ENCODE measurements at places on chromosomes 6 and 20.

- no peak for DNase-seq
Observed at GRCh38 chr20:38133680-38134426, 31.2 kb downstream of the TGM2 start.

DNA sequence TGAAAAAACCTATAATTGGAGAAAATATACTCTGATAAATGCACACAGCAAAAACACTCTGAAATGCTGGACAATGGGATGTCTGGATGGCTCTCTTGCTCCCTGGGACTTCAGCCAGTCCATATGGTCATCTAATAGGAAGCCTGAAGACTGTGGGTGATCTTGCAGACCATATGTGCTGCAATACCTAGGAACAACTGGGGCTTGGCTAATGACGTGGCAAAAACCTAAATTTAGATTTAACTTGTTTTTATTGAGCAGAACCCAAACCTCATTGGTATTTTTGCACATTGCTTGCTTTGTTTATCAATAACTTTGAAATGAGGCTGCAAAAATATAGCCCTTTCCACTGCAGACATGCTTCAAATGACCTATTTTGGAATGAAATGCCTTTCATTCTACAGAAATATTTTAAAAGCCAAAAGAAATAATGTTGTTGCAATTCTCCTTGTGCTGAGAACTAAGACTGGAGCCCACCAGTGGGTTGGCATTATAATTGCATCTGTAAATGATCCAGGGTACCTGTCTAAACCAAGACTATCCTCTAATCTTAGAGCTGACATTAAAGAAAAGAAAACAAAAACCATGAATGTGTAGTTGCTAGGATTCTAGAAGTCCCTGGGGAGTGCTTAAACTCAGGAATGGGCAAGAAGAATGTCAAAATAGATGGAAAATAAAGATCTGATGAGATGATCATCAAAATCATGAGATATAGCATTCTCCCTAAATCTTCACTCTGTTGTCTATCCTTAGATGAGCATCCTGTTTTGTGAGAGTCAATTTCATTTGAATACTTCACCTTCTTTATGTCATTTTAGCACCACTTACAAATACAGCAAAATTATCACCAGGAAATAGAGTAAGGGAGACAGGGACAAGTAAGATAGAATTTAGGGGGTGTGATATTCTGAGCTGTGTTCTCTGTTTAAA, 152.1 kb upstream of the RIMS1 start:
- DNase-seq, result no peak

DNA sequence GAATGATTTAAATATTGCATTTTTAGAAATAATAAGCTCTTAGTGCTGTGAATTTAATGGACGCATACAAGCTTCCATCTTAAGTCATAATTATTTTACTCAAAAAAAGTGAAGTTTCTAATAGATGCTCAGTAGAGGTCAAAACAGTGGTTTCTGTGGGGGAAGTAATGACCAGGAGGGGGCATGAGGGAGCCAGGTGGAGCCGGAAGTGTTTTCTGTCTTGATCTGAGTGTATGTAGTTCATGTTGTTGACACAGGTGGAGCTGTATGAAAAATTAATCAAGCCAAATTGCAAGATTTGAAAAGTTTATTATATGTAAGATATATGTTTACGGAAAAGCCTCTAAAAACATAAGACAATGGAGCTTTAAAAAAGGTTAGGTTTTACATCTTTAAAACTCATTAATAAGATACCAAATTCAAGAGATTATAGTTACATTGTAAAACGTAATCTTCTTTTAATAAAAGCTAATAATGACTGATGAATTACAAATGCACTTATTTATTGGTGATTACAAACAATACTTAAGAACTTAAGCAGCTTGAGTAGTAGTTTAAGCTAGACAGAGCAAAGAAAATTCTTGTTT, 68.0 kb downstream of the PLAGL1 start:
- DNase-seq, result peak; percentile 9

DNA sequence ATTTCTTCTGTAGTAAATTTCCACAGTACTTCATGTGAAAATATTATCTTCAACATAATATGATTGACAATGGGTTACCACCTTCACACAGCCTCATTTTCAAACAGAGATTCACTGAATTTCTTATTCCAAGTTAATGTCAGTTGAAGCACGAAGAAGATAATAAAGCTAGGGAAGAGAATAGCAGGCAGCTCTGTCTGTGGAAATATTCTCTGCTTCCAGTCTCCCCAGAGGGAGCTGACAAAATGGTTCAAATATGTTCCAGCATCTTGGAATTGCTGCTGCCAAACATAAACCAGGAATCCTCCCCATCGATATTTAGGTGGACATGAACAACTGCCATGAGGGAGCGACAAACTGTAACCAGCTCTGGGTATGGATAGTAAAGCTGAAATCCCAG, 224.8 kb downstream of the GJA1 start:
- DNase-seq, result no peak

DNA sequence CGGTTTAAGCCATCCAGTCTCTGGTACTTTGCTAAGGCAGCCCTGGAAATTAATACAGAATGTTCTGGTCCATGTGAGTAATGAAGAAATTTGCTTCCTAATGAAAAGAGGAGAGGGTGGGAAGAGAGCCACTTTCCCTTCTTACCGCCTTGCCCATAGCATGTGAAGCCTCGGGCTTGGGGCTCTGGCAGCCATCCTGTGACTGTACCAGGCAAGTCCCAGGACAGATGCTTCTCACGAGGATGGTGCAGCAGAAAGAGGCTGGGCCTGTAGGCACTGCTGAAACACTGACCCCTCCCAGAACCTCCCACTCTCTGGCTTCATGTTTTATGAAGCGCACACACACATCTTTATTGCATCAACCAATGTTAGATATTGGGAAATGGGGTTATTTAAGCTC, 74.8 kb downstream of the IYD start:
- DNase-seq, result no peak

GRCh38 chr6:90080876-90081481, 186.7 kb downstream of the GJA10 start:
- DNase-seq, result peak; percentile 59

GRCh38 chr20:59751075-59751711, 146.9 kb downstream of the PHACTR3 start:
- DNase-seq, result peak; percentile 39

GRCh38 chr20:20611167-20611566, 101.3 kb downstream of the RALGAPA2 start:
- no peak for DNase-seq

- no peak for DNase-seq
Observed at GRCh38 chr6:41277605-41278004, 8.9 kb downstream of the TREM1 start.

DNA sequence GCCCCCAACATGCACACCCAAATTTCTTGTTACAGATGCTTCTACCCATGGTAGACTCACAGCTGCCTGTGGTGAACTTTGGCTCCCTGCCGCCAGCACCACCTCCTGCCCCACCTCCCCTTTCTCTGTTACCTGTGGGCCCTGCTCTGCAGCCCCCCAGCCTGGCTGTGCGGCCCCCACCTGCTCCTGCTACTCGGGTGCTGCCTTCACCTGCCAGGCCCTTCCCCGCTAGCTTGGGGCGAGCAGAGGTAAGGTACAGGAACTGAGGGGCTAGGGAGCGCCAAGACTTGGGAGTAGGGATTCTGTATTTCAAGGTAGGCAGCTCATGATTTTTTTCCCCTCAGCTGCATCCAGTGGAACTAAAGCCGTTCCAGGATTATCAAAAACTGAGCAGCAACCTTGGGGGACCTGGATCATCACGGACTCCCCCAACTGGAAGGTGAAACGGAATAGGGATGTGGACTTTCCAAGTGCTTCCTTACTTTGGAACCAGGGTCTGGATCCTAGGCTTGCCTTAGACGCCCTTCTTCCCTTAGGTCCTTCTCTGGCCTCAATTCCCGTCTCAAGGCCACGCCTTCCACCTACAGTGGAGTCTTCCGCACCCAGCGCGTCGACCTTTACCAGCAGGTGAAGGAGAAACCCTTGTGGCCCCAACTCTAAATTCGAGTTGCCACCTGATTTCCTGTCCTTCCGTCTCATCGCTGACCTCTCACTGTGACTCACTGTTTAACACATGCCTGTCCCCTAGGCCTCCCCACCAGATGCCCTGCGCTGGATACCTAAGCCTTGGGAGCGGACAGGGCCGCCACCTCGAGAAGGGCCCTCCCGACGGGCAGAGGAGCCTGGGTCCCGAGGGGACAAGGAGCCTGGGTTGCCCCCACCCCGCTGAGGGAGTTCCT, 15.5 kb downstream of the BAG6 start:
- DNase-seq, result no peak

GRCh38 chr20:63740070-63740626, 572 bp downstream of the SLC2A4RG start:
- no peak for DNase-seq

DNA sequence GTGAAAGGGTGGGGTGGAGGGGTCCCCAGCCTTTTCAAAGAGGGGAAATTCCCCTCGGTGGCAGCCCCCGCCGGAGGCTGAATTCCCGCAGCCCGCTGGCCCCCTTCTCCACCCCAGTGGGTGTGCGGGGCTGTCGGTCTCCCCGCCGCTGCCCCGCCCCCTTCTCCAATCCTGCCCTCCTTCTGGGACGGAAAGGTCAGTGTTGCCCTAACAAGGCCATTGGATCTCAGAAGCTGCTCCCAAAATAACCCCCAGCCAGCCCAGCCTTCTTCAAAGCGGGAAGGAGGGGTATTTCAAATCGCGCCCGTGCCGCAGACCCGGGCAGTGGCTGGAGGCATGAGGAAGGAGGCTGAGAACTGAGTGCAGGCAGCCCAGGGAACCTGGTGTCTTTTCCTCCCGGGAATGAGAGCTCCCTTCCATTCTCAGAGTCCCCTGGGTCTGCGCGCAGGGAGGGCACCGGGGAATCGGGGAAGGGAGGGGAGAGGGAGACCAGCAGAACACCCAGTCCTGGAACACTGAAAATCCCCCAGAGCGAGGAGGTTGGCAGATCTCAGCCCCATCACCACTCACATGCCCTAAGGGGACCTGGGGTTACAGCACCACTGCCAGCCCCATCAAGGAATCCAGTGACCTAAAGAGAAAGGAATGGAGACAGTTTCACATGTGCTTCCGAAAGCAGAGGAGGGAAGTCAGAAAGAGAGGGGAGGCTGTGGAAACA, at the start of gene JPH2:
Gene JPH2 (minus strand): TSS at position 135 of the 718 bp plus-strand sequence. CDS start 483 bp downstream, outside the sequence.
- no peak for DNase-seq

DNA sequence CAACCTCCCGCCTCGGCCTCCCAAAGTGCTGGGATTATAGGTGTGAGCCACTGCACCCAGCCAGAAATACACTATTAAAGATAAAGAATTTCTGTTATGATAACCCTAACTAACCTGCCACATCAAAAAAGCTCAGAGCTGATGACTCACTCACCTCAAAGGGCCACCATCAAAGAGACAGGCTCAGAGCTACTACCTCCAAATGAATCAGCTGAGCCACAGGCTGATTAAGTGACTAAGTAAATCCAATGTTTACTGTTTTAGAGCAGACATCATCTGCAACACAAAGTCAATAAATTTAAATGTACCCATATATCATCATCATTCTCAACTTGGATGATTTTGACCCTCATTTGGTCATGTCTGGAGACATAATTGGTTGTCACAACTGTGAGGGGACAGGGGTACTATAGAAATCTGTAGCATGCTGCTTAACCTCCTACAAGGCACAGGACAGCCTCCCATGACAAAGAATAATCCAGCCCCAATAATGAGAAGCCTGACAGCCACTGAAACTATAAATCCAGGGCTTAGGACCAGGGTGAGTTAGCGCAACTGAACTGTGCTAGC, 106.5 kb downstream of the ATP9A start:
- DNase-seq, result peak; percentile 8

DNA sequence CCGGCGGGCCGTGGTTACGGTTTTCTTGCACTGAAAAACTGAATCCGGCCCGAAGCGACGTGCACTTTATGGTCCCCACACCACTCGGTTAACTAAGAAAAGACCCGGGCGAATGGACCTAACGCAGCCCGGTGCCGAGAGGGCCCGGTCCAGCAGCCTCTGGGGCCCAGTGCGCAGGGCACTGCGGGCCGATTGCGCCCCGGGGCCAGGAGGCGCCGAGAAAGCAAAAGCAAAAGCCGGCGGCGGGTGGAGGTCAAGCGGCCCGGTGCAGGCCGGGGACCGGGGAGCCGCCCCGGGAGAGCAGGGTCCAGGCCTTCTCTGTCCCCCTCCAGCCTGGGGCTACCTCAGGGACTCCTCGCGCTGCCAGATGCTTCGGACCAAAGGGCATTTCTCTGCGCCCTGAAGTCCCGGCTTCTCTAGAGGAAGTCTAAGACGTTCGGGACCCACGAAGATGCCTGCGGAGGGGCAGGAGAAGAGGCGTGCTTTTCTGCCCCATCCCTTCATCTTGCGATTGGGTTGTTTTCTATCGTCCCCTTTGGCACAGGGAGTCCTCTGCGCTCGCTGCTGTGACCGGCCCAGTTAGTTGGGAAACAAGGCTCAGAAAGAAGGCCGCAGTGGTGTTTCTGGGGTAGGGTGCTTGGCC, 4.4 kb downstream of the FOXF2 start:
- DNase-seq, result no peak

GRCh38 chr20:35216541-35216940, 9.9 kb upstream of the MMP24 start:
- no peak for DNase-seq

DNA sequence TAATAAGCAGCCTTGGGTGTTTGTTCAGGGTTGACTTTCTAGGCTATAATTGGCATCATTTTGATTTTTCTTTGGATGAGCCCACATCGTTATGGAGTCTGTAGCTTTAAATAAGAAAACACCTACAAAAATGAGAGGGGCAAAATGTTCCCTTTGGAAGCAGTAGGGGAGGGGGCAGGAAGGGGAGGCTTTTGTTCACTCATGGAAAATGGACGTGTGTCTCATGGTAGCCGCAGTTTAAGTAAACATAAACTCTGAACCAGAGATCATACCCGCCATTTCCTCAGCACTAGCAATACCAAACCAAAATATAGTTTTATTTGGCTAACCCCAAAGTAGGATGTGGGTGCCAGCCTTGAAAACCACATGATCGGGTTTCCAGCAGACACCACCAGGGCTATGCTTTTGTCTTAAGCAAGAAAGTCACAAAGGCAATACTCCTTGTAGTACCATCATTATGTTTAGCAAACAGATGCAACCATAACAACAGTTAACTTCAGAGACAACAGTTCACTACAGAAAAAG, 572.5 kb upstream of the JAG1 start:
- no peak for DNase-seq

- DNase-seq, result no peak
Observed at GRCh38 chr6:161727083-161727833, 453.4 kb upstream of the AGPAT4 start.

GRCh38 chr20:58693226-58694006, 816 bp downstream of the NPEPL1 start:
- no peak for DNase-seq

- DNase-seq, result no peak
Observed at GRCh38 chr6:90072501-90072900, 178.2 kb downstream of the GJA10 start.

- no peak for DNase-seq
Observed at GRCh38 chr6:158962371-158962770, 37.6 kb downstream of the RSPH3 start.

- no peak for DNase-seq
Observed at GRCh38 chr6:28586324-28586723, 60.6 kb downstream of the GPX5 start.

- DNase-seq, result no peak
Observed at GRCh38 chr6:118319416-118319815, 228.7 kb upstream of the PLN start.

GRCh38 chr6:125679128-125679527, 70.3 kb upstream of the HEY2 start:
- DNase-seq, result no peak

GRCh38 chr6:41584668-41585205, 38.6 kb downstream of the FOXP4 start:
- no peak for DNase-seq

All from activated CD4-positive, alpha-beta T cell treated with anti-CD3 and anti-CD28 coated beads for 24 hours (primary cell).